ENCODE measurements at places on chromosomes 7 and 10.

- DNase-seq, result no peak
Measured at GRCh38 chr10:114520453-114520852, 116.2 kb upstream of the AFAP1L2 start.

- DNase-seq, result no peak
Measured at GRCh38 chr7:31899356-31899927, 170.8 kb downstream of the PDE1C start.

- peak; percentile 60 for DNase-seq
Measured at GRCh38 chr7:51428217-51428887, 111.7 kb upstream of the COBL start.

- DNase-seq, result no peak
Measured at GRCh38 chr10:129021594-129022304, 445.3 kb upstream of the MGMT start.

DNA sequence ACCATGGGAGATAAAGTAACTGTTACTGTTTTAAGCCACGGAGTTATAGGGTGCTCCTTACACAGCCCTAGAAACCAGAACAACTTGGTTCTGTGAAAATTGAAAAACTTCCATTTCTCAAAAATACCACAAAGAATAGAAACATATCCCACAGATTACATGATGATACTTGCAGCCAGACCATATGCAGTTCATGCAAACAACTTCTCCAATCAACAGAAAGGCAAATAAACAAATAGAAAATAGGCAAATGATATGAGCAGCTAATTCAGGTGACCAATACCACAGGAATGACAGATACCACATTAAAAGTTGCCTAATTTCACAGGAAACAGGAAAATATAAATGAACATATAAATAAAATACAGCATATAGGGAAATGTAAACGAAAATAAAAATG, 297.5 kb downstream of the HTR7 start:
- peak; percentile 2 for DNase-seq

GRCh38 chr10:36393801-36394200, 731.6 kb upstream of the ANKRD30A start:
- DNase-seq, result no peak

- no peak for DNase-seq
Measured at GRCh38 chr7:48053736-48054135, 18.4 kb downstream of the C7orf57 start.

- DNase-seq, result no peak
Measured at GRCh38 chr10:44935966-44936295, 23.7 kb upstream of the RASSF4 start.

DNA sequence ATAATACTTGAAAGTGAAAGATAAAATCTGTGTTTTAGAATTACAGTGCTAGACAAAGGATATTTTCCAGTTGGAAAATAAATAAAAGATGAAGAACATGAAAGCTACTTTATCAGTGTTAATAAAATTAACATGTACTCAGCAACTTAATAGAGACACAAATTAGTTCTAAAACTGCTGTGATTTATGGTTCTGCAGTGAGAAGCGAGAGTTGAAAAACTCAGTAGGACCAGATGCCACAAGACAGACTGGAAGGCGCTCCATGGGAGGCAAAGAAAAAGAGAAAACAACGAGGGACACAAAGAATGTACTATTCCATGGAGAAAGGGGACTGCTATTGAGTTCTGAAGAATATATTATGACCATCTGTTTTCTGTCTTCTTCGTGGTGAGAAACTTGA, 590.4 kb downstream of the PHTF2 start:
- no peak for DNase-seq

- DNase-seq, result no peak
Measured at GRCh38 chr7:47873762-47874161, 74.5 kb downstream of the PKD1L1 start.

GRCh38 chr7:3065724-3066143, 22.1 kb upstream of the CARD11 start:
- DNase-seq, result peak; percentile 15

- DNase-seq, result no peak
Measured at GRCh38 chr7:151400626-151401315, 9.1 kb downstream of the WDR86 start.

DNA sequence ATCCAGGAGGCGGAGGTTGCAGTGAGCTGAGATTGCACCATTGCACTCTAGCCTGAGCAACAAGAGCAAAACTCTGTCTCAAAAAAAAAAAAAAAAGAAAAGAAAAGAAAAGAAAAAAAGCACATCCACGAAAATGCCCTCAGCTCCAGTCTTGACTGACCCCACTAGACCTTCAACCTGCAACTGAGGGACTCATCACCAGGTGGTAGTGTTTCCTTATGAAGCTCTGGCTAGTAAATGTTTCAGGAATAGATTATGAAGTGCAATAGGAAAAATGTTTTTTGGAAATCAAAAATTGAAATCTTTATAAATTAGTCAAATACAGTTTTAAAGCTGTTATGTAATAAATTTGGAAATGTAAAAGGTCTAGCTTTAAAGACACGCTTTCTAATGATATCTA, 22.4 kb downstream of the TLL2 start:
- DNase-seq, result no peak

GRCh38 chr10:22849077-22849805, 78.6 kb upstream of the ARMC3 start:
- DNase-seq, result peak; percentile 59

GRCh38 chr7:26865094-26865388, 651 bp upstream of the SKAP2 start:
- peak; percentile 74 for DNase-seq

Data from NCI-H526 (cell line).